NCI-H1694 treated with DMSO at 0.1 percent for 48 hours (cell line): ENCODE measurements at places on chromosomes 6 and 20.

DNA sequence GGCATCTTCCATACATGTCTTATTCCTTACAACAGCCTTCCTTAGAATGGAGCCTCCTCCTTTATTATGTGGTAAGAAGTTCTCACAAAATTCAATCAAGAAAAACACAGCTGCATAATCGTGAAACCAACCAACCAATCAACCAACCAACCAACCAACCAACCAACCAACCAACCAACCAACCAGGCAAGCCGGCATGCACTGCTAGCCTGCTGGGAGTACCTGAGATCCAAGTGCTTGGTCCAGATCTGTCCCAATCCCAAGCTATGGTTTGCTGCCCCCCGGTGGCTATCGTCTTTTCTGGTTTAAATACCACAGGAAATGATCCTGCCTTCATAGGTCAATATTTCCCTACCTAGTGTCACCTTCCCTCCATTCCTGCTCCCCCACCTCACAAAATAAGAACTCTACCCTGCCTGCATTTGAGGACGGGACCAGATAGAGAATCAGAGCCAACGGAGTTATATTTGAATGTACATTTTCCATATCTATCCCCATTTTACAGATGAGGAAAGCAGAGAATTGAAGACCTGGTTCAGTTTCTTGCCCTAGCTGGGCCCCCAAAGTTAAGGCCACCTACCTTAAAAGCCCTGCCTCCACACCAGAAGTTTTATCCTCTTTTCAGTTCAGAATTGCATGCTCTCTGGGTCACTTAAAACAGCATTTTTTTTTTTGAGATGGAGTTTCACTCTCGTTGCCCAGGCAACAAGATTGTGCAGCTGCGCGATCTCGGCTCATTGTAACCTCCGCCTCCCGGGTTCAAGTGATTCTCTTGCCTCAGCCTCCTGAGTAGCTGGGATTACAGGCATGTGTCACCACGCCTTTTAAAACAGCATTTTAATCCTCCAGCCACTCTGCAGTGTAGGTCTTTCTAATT lies 27.1 kb downstream of the RAB44 start:
- DNase-seq, result peak; percentile 50

DNA sequence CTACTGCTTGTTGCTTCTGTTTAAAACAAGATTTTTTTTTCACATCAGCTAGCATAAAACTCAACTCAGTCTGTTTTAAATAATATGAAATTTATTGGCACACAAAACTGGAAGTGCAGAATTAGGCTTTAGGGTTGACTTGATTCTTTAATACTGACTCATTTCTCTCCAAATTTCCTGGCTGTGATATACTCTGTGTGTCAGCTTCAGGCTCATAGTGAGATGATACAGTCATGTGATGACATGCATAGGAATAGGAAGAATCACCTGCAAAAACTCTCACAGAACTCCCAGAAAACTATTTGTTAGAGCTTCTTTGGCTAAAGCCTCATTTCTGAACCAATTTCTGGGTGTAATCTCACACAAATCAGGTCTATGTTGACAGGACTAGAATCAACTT lies 1068.0 kb upstream of the EPHA7 start:
- no peak for DNase-seq

GRCh38 chr6:134870677-134871498 lies 79.0 kb downstream of the ALDH8A1 start:
- no peak for DNase-seq

DNA sequence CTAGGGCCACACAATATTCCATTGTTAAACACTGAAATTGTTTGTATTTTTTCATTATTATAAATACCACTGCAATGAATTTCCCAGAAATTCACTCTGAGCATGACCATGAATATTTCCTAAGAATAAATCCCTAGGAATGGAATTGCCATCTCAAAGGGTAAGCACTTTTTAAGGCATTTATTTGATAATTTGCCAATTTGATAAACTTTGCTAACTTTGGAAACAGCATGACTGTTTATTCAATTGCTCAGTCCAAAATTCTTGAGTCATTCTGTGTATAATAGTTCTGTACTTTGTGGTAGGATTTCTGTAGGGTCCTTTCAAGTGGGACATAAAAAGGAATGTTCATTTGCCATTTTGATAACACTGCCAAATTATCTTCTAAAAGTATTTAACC lies 44.2 kb upstream of the TOX2 start:
- DNase-seq, result no peak

GRCh38 chr20:62500237-62500864 lies 24.6 kb upstream of the GATA5 start:
- DNase-seq, result no peak

- no peak for DNase-seq
Measured at GRCh38 chr6:14910692-14911547, 334.9 kb upstream of the JARID2 start.

DNA sequence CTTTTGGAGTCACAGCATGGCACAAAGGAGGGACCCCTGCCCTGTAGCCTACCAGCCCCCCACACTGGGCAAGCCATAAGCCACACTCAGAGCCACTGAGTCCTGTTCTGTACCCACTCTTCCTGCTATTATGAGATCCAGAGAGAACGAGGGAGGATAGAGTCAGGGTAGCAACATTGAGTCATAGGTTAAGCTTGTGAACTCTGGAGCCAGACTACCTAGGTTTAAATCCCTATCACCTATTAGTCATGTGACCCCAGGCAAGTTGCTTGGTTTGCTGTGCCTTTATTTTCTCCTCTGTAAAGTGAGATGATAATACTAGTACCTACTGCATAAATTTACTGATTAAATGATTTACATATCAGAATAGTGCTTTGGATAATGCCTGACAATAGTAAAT lies 540 bp downstream of the CNBD2 start:
- DNase-seq, result no peak

DNA sequence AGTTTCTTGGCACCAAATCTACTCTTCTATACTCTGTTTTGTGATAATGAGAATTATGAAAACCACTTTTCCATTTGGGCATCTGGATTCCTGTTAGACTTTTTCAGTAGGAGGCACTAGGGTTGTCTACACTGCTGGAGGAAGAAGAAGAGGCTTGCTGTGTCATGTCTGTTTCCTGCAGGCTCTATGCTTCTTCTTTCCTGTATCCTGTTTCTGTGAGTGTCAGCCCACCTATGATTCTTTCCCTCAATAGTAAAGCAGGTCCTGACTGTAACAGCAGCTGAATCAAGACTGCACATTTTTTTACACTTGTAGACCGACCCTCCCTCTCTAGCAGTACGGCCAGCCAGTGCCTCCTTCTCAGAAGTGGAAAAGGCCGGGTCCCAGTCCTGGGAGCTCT lies 603.9 kb downstream of the HDGFL1 start:
- DNase-seq, result no peak

GRCh38 chr6:82257088-82257774 lies 9.7 kb upstream of the IBTK start:
- no peak for DNase-seq

DNA sequence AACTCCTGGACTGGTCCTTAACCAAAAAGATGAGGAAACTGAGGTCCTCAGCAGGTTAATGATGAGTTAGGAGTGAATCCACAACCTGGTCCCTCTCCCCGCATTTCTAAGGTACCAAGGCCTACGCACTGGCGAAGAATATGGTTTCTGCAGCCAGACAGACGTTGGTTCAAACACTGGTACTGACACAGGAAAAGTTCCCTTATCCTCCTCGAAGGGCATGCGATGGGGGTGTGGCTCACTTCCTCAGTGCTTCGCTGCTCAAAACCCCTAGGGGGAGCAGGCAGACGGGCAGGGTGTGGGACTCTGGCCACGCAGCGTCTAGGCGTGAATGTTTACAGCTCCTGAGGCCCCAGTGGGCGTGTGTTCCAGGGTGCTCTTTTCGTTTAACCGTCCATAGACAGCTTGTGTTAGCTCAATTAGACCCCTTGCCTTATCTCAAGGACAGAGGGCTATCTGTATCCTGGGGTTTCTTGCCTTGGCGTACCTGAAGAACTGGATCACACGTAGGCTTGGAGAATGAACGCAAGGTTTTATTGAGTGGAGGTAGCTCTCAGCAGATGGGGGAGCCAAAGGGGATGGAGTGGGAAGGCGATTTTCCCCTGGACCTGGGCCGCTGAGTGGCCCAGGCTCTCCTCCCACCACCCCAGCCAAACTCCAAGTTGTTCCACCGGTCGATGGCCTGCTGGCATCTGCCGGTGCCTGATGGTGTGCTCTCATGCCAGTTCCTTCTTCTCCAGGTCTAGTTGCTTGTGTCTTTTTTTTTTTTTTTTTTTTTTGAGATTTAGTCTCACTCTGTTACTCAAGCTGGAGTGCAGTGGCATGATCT lies 31.8 kb upstream of the PTPN1 start:
- no peak for DNase-seq

DNA sequence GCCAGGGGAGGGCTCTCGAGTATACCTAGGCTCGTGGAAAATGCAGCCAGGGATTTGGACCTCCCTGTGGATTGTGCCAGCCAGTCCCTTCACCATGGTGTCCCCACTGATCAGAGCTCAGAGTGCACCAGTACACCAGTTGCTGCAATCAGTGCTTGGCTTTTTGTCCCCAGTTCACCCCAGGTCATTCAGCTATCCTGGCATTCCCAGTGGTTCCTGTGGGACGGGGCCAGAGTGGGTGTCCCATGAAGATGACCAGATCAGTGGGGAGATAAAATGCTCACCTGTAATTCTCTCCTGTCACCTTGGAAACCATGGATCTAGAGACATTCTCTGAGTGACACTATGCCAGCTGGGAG lies 23.8 kb downstream of the MAS1 start:
- DNase-seq, result no peak

DNA sequence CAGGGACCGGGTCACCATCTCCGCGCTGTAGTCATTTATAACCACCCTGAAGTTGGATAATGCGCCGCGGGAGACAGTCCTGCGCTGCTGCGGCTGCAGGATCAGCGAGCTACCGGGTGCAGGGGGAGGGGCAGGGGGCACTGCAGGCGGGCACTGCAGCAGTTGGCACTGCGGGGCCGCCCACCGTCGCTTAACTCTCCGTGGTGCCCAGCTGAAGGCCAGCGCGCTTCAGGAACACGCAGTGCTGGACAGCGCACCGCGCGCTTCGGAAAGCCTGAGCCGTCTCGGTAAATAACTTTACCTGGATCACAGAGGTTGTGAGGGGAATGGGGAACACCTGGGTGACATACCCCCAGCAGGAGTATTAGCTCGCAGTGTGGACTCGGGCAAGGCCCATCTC lies 12.4 kb upstream of the LRFN2 start:
- DNase-seq, result no peak

GRCh38 chr6:20055916-20056315 lies 156.4 kb downstream of the MBOAT1 start:
- DNase-seq, result no peak

DNA sequence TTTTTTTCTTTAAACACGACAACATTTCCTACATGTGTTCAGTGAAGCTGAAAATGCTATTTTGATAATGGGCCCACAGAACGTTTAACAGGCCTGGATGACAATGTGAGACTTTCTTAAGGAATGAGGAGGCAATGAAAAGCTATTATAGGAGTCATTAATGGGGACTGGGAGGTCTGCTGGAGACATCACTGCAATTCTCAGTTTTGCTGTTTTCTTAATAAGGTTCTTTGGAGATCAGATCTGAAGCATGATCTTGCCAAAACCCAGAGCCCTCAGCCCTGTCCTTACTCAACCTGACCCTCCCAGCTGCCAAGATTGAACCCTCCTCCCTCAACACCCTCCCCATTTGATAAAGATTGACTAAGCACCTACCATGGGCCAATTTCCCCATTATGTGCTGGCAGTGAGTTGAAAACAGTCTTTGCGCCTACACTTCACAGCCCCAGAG lies 353.1 kb downstream of the MAFB start:
- no peak for DNase-seq
